ENCODE measurements at places on chromosomes 2 and 18.
A peak's percentile ranks its signal among the peaks of the same experiment; 100 is the strongest.

DNA sequence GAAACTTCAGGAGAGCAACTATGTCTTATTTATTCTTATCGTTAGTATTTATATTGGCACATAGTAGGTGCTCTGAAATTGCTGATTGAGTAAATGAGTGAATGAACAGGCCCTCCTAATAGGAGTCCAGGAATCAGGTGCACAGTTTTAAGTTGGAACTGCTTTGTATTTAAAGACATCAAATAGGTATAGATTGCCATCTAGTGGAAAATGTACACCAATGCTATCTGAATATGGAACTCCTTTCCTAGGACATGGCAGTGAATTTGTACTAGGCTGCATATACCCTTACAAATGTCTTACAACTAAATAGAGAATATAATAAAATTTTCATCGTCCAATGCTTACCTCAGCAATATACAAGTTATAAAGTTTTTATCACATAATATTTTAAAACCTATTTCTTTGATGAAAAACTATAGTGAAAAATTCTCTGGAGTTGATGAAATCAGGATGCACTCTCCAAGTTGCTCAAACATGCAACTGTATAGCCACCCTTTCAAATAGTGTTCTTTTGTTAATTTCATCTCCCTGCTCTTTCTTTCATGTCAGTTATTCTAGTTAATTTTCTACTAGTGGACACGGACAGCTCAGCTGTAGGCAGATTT, 318.9 kb upstream of the SYT4 start:
- no peak for DNase-seq

- DNase-seq, result no peak
Measured at GRCh38 chr2:23503682-23504081, 118.7 kb downstream of the KLHL29 start.

DNA sequence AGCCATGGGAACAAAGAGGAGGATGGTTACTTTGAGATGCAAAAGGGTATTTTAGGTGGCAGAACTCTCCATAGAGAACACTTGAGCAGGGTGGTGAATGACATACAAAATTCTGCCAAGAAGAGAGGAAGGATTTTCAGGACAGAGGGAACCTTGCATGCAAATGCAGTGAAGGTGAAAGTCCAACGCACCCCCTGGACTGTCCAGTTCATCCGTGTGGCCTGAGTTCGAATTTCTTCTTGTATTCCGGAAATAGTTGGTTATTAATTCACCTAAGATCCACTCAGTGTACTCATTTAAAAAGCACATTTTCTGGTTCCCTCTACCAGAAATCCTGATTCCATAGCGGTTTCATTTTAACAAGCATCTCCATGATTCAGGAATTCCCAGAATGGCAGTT, 5.5 kb downstream of the AOX1 start:
- no peak for DNase-seq

DNA sequence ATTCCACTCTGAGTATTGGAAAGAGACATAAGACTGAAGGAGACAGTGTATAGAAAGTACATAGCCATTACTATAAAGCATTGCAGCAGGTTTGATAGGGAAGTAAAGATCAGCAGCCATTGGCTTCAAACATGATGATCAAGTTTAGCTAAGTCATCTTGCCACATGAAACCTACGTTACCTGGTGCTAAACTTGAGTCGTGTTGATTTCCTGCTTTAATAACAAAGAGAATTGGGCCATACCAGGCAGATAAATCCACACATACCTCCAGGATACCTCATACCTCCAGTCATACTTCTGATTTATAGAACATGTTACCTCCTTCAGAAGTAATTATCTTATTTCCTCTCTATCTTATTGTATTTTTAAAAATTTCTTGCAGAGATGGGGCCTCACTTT, 10.3 kb upstream of the KYNU start:
- DNase-seq, result no peak

GRCh38 chr2:226020176-226020575, 620.7 kb downstream of the NYAP2 start:
- no peak for DNase-seq

GRCh38 chr2:50661682-50662081, 370.2 kb downstream of the NRXN1 start:
- no peak for DNase-seq

DNA sequence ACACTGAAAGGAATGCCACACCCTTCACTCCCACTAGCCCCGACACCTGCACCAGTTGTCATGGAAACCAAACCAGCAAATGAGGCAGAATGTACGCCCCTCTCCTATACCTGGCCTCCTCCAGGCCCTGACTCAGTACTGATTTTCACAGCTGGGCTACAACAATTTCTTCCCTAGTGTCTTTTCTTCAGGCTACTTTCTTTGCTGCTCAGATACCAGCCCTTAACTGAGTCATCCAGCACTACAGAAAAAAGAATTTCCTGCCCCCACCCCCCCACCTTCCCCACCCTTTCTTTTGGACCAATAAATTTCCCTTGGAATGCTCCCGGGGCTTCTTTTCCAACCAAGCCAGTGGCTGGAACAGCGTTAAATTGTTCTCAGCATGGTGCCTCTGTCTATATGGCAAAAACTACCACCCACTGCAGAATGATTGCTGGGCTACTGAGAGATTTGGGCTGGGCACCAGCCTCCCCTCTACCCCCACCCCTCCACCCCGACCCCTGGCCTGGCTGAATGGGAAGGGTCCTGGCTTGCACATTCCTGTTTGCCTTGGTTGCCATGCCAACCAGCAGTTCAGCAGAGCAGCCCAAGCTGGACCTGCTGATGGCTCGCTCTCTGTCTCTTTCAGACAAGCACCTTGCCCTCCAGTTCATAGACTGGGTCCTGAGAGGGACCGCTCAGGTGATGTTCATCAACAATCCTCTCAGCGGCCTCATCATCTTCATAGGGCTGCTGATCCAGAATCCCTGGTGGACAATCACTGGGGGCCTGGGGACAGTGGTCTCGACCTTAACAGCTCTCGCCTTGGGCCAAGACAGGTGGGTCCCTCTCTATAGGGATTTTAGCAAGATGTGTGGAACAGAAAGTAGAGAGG, 11.3 kb downstream of the SLC14A2 start:
- no peak for DNase-seq

- DNase-seq, result no peak
Measured at GRCh38 chr2:27461118-27461517, 18.9 kb downstream of the KRTCAP3 start.

DNA sequence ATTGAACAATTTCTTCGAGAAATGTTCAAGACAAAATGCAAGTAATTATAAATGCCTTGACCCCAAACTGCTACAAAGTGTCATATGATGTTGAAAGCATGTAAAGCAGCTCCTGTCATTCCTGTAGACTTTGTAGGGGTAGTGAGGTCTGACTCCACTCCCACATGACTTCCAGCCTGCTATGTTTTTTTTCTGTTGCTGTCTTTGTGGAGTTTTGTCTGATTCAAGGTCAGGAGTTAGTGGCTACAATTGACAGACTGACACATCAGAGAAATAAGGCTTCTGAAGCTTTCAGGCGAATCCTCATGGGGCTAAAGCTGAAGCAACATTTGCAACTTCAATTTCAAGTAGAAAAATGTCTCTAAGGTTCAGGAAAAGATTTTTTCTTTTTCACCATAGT, 63.9 kb upstream of the CCDC195 start:
- no peak for DNase-seq

GRCh38 chr2:231204146-231204545, 5.7 kb downstream of the ARMC9 start:
- no peak for DNase-seq

DNA sequence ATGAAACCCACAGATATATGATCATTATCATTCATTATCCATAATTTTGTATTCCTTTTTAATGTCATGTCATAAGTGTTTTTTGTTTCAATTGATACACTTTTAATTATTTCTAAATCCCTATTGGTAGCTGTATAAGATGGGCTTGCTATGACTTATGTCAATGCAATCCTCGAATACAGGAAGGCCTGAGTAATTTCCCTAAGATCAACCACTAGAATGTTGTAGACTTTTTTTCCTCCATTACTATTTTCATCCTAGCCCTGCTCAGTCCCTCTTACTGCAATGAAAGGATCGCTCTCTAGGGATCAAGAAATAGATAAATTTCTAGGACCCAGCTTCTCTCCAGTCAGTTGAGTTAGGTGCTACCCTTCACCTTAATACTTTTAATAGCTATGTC, 186.3 kb downstream of the KCNE4 start:
- no peak for DNase-seq

DNA sequence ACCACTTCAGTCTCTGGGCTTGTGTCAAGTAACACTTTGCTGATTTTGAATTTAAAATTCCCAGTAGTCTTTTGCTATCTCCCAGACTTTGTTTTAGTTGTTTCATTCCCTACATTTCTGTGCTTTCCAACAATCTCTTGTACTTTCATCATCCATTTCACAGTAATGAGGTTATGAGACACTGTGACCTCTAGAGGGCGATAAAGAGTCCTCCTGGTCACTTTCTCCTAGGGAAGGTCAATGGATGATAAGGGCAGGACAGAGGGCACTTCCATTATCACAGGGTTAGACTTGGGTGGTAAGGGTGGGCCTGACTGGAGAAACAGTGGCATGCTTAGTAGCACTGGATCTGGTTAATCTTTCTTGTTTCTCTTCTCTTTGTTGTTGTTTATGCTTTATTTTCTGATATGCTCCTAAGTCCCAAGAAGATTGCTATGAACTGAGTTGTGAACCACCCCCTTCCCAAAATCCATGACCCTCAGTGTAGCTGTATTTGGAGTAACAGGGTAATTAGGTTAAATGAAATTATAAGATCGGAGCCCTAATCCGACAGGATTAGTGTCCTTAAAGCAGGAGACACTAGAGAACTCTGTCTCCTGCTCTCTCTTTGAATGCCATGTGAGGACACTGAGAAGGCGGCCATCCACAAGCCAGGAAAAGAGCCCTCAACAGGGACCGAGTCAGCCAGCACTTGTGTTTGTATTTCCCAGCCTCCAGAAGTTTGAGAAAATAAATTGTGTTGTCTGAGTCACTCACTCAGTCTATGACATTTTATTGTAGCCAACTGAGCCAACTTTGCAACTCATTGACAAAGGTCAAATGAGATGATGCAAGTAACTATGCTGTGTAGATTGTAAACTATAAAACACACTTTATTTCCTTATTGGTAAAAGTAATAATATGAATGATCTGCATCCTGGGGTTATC, 779.2 kb downstream of the CNTNAP5 start:
- no peak for DNase-seq

GRCh38 chr2:39706312-39706711, 40.6 kb downstream of the TMEM178A start:
- DNase-seq, result no peak

DNA sequence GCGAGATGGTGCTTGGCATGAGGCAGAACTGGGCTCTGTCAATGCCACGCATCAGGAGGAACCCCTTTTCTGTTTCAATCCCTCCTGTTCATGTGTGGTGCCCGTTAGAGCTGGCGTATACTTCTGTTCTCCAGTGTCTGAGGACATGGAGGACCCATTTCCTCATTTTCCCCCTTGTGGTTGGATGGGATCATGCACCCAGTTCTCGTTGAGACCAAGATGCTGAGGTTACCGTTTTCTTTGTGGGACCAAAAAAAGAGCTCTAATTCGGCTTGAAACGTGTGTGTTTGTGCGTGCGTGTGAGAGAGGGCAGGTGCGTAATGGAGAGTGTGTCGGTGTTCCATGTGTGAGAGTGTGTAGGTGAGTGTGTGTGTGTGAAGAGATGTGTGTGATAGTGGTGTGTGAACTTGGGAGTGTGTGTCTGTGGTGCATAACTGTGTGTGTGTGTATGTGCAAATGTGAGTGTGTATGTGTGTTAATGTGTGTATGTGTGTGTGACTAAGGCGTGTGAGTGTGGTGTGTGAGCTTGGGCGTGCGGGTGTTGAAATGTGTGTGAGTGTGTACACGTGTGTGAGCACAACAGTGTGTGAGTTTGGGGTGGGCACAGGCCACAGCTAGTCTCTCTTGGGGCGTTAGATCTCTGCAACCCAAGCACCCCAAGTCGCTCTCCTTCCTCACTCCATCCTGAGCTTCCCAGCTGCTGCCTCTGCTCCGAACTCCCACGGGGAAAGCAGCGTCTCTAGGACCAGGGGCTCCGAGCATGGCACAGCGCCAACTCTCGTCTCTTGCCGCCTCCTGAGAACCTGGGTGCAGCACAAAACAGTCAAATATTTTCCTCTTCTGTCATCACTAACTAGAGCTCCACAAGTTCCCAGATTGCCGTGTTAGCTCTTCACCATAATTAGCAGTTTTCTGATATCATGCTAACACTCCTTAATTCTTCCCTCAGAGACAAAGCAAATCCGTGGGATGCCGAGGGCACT, 75.8 kb downstream of the LONRF2 start:
- DNase-seq, result peak; percentile 12

GRCh38 chr2:191190861-191191552, 40.2 kb upstream of the STAT4 start:
- no peak for DNase-seq

DNA sequence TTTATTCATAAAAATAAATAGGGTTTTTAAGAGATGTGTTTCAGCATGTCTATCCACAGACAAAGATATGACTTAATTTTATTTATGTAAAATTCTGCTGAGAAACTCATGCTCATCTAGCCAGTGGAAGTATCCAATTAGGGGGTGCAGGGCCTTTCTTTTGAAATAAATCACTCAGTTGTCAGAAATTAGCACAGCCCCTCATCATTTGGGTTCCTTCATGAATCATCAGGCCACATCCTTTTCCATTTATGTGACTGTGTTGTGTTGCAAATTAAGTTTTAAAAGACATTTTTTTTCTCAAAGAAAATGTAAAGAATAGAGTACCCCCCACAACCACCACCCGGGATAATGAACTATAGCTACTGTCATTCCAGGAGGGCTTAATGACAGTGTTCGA, 185.8 kb downstream of the NRP2 start:
- no peak for DNase-seq

Measured in CD4-positive, alpha-beta T cell treated with Interleukin-12 subunit alpha and Interleukin-12 subunit beta, for 1 hour (primary cell).